ENCODE measurements at places on chromosomes 1 and 21.
A peak's percentile ranks its signal among the peaks of the same experiment; 100 is the strongest.

GRCh38 chr1:109265741-109266330 lies 16.5 kb downstream of the CELSR2 start:
- DNase-seq: no peak

GRCh38 chr21:39633770-39634181 lies 21.0 kb downstream of the B3GALT5 start:
- peak; percentile 90 for DNase-seq

- no peak for DNase-seq
These were observed 23.7 kb downstream of the DHCR24 start for GRCh38 chr1:54863267-54863665.

GRCh38 chr1:228825840-228826484 lies 90.7 kb downstream of the RHOU start:
- DNase-seq: no peak

GRCh38 chr1:183635099-183635605 lies 431 bp downstream of the ARPC5 start:
- DNase-seq: no peak

DNA sequence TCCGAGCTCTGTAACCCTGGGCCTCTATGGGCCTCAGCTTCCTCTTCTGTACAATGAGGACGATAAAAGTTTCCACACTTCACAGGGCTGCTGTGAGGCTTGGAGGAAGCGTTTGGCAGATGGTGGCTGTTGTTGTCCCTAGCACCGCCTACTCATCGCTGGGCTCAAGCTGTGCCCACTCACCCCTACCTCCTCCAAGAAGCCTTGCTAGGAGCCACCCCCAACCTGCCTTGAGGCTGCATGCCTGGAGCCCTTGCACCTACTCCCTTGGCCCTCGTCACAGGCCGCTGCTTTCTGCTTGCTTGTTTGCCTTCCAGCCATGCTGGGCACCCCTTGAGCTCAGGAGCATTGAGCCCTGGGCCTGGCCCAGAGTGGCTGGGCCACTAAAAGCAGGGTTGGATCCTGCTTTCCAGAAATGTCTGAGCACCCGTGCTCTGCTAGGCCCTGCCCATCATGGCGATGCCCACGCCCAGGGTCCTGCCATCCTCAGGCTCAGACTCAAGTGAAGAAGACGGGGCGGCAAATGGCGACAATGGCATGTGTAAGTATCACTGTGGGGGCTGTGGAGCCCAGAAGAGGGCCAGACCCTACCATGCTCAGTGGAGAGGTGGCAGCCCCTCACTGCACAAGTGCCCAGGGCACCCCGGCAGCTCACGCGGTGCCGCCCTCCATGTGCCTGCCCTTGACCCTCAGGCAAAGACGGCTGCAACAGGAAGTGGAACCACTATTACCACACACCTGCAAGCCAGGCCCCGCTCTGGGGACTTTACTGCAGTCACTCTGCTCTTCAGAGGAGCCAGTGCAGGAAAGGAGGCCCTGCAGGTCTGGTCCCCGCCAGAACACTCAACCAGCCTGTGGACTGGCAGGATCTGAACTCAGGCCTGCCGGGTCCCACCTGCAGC lies 9.5 kb downstream of the SH3BGRL3 start:
- DNase-seq: no peak

GRCh38 chr1:200429221-200429751 lies 19.4 kb upstream of the ZNF281 start:
- DNase-seq: peak; percentile 44

DNA sequence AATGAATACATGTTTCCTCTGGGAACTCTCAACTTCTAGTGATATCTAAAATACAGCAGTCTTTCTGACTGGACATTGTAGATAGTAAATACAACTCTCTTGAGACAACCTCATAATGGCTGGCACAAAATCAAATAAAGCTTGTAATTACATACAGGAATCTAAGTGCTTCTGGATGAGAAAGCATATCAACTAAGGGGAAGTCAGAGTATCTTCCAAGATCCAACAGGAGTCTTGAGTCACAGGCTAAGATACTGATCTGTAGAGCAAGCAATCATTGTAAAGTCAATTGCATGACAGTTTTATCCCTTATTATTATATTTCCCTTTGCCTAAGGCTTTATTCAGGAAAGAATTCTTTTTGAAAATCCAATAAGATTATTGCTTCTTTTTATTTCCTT lies 249.9 kb downstream of the LRRIQ3 start:
- no peak for DNase-seq

- no peak for DNase-seq
These were observed 120.9 kb downstream of the EDEM3 start for GRCh38 chr1:184633785-184634184.

DNA sequence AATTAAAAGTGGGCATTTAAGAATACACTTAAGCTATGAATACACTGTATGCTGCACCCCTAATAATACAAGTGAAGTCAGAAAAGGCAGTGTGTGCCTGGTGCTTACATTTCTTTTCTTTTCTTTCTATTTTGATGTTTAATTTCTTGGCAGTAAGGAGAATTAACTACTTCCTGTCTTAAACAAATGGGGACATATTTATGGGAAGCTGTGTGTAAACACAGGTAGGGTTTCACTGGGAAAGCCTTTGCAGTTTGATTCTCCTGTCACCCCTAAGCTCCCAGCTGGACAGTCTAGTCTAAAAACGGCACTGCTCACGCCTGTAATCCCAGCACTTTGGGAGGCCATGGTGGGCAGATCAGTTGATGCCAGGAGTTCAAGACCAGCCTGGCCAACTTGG lies 146.0 kb downstream of the MIS18A start:
- DNase-seq: no peak

GRCh38 chr1:210143465-210144062 lies 89.0 kb upstream of the SERTAD4 start:
- peak; percentile 42 for DNase-seq

GRCh38 chr1:36398370-36398977 lies 766 bp upstream of the LSM10 start:
- DNase-seq: no peak

DNA sequence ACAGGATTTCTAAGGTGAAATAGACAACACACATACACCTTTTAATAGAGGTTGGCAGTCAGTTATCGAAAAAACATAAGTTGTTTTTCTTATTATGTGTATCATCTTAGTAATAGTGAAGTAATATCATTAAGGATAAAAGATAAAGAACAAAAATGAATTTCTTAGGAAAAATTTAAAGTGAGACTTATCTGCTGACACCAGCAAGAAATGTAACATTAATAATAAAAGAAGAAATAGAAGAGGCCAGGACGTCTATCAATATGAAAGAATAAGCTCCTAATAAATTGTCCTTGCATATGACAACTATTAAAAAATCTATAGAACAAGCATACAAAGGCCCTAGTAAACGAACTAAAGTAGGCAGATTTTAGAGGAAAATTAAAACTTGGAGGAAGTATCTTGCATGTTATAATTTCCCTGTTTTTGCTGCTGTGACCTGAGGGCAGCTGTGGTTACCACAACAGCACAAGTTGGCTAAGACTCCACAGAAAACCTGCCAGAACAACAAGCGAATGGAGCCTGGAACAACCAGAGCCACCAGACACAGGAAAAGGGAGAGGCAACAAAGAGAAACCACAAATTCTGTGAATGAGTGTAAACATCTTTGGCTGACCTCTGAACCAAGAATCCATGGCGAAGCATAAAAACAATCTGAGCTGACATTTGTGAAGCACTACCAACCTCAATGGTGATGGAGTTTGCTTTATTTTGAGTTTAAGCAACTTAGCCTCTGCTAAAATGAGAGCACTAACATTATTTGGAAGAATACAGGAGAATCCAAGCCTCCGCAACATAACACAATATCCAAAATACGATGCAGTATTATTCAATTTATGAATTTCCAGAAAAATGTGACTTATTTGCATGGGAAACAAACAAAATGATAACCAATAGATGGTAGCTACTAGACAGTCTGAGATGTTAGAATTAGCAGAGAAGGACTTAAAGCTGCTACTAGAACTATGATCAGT lies 207.5 kb downstream of the KCNT2 start:
- DNase-seq: peak; percentile 29

DNA sequence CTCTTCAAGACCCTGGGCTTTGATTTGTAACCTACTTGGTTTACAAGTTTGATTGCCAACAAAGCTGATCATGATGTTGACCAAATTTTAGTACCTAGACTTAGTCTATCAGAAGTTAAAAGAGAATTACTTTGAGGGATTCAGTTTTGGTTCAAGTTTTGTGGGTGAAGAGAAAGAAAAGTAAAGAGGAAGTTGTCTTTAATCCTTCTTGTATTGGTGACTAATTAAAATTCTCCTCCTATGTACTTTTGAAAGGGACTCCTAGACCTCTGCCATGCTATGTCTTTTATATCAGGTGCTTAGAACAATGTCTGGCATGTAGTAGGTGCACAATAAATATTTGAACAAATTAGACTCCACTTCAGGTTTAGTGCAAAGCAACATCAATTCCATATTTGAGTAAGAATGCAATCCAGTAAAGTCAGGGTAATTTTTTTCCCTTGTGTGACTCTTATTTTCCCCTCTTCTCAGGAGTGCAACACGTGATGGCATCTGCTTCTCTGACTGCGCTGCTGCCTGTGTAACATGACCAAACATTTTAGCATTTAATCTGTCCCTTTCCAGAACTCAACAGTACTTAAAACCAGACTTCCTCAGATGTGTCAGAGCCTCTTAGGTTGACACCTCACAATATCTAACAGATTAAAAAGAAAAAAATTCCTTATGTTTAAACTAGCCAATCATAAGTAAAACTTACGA lies 41.1 kb upstream of the KCNQ4 start:
- DNase-seq: no peak

GRCh38 chr1:76237211-76237610 lies 162.7 kb downstream of the ST6GALNAC3 start:
- no peak for DNase-seq

GRCh38 chr21:41465176-41465781 lies 39.2 kb downstream of the MX1 start:
- DNase-seq: no peak

GRCh38 chr1:192979542-192979941 lies 79.6 kb downstream of the UCHL5 start:
- no peak for DNase-seq

DNA sequence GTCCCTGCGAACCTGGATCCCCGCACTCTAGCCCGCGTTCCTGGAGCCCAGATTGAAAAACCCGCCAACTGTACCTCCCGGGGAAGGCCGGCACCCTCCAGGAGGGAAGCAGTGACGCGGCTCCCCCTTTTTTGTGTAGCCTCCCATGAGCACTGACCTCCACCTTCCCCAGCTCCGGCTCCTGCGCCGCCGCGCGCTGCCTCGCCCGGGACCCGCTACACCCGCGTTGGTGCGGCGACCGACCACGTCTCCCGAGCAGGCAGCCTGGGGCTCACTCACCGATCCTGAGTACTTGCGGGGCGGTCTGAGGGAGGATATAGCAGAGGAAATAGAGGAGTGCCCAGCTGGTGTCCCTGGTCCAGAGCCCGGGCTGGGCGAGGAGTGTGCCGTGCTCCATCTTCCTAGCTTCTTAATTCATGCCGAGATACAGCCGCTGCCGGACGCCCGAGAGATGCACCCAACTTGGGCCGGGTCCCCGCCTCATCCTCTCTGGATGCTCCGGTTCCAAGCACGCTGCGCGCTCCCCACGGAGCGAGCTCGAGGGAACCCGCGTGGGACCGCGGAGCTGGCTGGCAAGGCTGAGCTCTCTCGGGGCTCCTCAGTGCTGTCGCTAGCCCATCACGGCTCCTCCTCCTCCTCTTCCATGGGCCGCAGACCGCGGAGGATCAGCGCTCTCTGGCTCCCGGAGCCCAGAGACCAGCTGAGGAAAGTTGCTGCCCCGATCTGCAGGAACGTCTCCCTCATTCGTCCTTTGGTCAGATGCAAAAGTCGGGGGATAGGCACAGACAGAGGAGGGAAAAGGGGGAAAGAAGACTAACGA lies 482 bp downstream of the GRIK1 start:
- DNase-seq: no peak

DNA sequence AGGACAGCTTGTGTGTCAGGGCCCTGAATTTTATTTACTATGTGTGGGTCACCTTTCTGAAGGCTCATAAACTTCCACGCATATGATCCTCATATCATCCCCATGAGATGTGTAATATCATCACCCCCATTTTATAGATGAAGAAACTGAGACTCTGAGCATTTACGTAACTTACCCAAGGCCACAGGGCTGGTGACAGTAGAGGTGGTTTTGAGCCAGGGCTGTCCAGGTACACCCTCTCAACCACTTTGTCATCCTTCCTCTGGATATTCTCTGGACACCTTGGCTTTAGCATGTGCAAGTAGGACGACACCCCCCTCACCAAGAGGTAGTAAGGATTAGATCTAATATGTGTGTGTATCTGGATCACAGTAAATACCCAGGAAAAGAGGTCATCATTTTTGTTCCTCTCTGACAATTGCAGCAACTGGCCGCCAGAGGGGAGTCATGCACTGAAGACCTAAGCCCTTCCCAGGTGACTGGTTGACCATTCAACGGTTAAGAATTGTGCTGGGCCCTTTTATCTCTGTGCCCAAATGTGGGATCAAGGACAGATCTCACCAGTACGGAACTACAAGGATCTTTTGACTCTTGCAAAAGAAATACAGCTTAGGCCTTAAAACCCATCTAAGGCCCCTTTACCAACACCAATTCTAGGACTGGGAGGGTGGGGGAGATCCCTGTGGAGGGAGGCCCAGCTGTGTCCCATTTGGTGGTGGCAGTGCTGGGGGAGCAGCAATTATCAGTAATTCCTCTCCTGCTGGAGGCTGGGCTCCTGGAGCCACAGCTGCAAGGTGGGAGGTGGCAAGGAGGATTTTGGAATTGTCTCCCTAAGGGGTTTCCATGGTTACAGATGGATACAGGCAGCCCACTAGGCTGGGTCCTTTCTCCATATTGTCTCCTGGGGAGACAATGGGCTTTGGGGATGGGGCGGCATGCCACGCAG lies 13.7 kb upstream of the E2F2 start:
- peak; percentile 65 for DNase-seq

GRCh38 chr1:206967096-206967849 lies 3.0 kb downstream of the FCAMR start:
- no peak for DNase-seq

- no peak for DNase-seq
These were observed 460.2 kb downstream of the LTN1 start for GRCh38 chr21:28532446-28532845.

GRCh38 chr1:152349611-152350010 lies 10.2 kb downstream of the FLG2 start:
- DNase-seq: no peak

- no peak for DNase-seq
These were observed 157.4 kb downstream of the TNFSF18 start for GRCh38 chr1:172893146-172893841.
